Fibroblast of skin of abdomen (primary cell): ENCODE measurements at places on chromosomes 11 and 22.

DNA sequence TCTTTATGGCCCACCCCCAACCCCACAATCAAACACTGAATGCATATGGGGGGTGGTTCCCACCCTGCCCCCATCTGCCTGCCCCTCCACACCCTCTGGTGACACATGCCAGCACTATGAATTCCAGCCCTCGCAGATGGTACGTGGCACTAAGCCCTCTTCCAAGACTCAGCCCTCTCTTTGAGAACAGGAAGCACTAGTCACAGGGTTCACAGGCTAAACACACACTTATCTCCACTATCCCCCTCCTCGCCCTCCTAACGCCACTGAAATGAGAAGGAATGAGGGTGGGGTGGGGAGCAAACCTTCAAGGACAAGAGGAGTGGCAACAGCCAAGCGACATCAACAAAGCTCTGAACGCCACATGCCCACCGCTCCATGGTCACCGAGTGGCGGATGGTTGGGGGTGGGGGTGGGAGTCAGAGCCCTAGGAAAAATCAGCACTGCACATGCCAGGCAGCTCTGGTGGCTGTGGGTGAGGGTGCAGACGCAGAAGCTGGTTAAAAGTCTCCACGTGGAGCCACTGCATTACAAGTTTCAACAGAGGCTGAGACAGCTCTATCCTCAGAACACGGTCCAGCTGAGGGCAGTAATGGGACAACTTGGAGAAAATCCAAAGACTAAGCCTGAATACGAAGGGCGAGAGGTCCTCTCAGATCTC, 33.6 kb downstream of the TMEM184B start:
- DNase-seq = peak; percentile 93

GRCh38 chr22:43570531-43571165, 158.8 kb downstream of the MPPED1 start:
- no peak for DNase-seq

DNA sequence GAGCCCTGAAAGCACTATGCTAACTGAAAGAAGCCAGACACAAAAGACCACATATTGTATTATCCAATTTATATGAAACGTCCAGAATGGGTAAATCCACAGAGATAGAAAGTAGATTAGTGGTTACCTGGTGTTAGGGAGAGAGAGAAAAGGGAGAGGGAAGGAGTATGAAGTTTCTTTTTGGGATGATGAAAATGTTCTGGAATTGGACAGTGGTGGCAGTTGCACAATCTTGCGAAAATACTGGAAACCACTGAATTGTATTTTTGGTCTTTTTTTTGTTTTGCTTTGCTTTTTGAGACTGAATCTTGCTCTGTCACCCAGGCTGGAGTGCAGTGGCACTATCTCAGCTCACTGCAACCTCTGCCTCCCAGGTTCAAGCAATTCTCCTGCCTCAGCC, 63.5 kb downstream of the MRTFA start:
- no peak for DNase-seq

DNA sequence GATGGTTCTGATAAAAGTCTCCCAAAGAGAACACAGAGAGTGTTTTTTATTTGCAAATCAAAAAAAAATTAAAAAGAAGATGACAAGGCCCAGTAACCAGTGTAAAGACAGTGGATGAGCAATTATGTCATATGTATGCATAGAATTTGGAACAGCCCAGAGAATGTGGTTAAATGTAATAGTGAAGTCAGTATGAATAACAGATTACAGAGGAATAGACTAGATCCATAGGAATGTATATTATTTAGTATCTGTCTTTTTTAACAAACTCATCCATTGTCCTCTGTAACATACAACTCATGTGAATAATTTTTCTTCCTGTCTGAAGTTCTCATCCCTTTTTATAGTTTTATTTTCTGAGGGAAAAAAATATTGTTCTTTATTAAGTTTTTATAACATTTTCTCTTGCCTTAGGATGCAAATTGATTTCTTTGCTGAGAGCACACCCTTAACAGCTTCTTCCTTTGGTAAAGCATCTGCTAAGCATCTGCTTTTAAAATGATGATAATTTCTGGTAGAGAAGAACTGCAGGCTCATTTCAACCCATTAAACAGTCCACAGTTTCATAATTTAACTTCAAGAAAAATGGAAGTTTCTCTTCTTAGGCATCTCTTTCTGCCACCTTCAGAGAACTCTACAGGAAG, 266.5 kb upstream of the MTNR1B start:
- peak; percentile 90 for DNase-seq

DNA sequence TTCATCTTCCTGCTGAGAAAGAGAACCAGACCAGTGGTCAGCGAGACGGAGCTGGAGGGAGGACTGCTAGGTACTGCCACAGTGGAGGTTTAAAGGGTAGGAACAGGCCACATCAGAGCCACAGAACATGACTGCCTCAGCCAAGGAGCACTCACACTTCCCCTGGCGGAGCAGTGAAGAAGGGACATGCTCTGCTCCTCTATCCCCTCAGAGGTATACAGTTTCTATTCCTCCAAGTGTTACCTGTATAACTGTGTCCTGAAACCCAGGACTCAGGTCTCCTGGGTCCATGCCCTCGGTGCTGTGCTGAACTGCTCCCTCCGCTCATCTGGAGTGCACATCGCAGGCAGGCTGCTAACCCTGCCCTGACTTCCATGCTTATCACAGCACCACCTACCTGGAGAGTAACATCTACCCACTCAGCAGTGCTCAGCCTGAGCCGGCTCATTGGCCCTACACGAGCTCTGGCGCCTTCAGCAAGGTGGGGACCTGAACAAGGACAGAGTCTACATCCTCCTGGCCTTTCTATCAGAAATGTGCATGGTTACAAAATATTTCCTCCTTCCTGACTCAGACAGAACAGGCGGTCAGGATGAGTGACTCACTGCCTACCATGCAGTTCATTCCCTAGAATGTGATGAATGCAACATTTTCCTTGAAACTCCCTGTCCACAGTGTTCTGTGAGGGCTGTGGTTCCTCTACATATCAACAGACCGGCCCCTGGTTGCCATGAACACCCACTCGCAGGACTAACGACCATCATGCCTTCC, 52.9 kb downstream of the C11orf58 start:
- peak; percentile 93 for DNase-seq

DNA sequence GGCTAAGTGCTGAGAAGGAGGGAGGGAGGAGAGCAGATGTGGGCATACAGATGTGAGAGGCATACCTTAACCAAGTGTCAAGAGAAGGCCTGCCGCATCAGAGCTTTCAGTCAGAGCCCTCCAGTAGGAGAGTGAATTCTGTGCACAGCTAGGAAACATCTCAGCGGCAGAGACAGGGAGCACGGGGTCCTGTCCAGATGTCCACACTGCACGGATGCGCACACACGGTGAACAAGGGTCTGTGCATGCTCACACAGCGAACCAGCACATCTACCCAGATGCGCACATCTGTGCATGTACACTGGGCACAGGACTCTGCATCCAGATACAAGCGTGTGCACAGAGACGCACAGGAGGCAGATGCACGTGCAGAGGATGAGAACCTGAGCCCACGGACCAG, 778.0 kb downstream of the BRD1 start:
- no peak for DNase-seq

GRCh38 chr22:24485608-24486007, 9.5 kb upstream of the UPB1 start:
- DNase-seq = peak; percentile 33

GRCh38 chr11:10208131-10208575, 85.9 kb downstream of the SBF2 start:
- peak; percentile 49 for DNase-seq

DNA sequence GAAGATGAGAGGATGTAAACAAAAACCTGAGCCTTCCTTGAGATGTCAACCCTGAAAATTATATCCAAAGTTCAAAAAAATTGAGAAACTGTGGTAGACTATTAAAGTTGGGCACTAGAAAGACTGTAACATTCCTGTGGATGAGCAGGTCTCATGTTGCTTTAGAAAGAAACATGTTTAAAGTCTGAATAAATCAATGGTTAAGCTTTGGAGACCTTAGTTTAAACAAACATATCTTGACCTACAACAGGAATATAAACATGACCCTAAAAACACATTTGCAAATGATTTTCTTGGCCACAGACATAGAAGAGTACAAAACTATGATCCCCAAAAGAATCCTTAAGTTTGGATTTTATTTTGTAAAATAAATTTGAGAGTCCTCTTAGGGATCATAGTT, 38.1 kb upstream of the PCF11 start:
- no peak for DNase-seq

DNA sequence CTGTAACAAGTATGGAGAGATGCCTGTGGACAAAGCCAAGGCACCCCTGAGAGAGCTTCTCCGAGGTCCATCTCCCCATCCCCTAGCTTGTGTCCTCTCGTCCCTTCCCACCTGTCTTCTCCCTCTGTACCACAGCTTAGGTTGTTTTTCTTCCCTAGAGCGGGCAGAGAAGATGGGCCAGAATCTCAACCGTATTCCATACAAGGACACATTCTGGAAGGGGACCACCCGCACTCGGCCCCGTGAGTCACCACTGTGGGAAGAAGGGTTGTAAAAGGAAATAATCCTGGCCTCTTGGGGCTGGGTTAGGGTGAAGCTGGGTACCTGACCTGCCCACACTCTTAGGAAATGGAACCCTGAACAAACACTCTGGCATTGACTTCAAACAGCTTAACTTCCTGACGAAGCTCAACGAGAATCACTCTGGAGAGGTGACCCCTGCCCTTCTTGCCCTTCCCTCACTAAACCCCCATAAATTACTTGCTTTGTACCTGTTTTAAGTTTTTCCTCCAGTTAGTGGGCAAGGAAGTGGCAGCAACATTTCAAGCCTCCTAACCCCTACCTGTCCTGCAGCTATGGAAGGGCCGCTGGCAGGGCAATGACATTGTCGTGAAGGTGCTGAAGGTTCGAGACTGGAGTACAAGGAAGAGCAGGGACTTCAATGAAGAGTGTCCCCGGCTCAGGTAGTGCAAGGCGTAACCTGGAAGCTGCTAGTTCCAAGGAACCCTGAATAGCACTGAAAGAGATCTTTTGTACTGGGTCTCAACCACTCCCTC, 3.1 kb downstream of the TAF10 start:
- DNase-seq = no peak

DNA sequence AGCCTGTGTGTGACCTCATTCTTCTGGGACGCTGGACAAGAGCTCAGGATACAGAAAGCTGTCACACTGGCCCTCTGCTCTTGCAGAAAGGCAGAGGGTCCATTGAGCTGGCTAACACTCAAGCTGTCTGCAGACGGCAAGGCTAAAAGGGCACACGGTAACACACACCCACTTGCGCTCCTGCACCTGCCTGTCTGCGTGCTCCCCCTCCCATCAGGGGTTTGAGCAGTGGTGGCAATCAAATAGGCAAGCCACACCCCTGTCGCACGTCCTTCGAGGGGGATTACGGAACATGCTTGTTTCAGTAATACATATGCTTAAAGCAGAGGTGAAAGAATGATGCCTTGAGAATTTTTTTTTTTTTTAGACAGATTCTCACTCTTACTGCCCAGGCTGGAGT, 7.1 kb upstream of the QSER1 start:
- no peak for DNase-seq

- DNase-seq = no peak
Observed at GRCh38 chr11:134584001-134584561, 172.0 kb upstream of the B3GAT1 start.

GRCh38 chr11:22730319-22730718, 63.9 kb downstream of the GAS2 start:
- peak; percentile 16 for DNase-seq

GRCh38 chr11:119891055-119891768, 162.2 kb upstream of the NECTIN1 start:
- no peak for DNase-seq

GRCh38 chr11:16825968-16826367, 87.5 kb downstream of the C11orf58 start:
- DNase-seq = no peak

- peak; percentile 80 for DNase-seq
Observed at GRCh38 chr22:27213294-27213693, 555.9 kb downstream of the MIAT start.

DNA sequence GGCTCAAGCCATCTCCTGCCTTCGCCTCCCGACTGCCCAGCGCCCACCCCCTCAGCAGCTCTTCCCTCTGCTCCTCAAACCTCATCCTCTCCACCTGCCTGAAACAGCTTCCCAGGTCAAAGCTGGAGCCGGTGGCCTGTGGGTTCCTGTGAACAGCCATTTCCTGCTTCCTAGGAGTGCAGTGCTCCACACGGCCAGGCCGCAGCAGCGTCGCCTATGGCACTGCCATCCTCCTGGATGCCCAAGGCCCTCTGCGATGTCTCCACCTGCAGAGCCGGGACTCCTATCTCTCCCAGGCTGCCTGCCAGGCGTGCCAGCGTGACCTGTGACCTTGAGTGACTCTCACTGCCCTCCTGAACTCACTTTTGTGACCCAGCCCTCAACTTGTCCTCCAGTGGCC, 24.6 kb downstream of the PPM1F start:
- no peak for DNase-seq

DNA sequence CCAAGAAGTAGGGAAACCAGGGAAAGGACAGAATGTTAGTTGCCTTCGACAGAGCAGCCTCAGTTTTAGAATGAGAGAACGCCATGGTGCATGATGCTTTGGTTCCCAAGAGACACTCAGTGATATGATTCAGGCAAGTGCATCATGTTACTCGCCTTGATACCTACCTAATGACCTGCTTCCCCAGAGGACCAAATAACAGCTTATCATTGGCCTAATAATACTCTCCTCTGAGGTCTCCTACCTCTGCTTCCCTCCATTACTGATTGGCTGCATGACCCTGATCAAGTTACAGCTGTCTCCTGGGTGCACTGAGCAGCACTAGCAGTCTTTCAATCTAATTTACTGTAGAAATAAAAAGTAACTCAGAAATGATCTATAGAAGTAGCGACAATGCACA, 979.7 kb upstream of the FAT3 start:
- no peak for DNase-seq

DNA sequence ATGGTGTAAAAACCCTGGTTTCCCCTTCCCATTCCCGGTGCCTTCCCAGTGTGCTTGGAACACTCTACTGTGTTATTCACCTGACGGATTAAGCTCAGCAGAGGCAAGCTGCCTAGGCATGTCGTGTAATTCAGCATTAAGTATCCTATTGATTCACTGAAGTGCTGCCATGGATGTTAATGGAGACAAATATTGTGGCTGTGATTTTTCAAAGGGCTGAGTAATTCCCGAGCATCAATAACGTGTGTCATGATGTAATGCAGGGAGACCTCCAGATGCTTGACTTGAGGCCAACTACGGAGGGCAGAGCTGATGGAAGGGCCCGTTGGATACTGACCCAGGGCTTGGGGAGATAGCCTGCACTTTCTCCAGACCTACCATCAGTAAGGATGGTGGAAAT, 269.0 kb downstream of the ST3GAL4 start:
- DNase-seq = peak; percentile 67

GRCh38 chr11:114478768-114479167, 39.5 kb downstream of the REXO2 start:
- DNase-seq = peak; percentile 8

DNA sequence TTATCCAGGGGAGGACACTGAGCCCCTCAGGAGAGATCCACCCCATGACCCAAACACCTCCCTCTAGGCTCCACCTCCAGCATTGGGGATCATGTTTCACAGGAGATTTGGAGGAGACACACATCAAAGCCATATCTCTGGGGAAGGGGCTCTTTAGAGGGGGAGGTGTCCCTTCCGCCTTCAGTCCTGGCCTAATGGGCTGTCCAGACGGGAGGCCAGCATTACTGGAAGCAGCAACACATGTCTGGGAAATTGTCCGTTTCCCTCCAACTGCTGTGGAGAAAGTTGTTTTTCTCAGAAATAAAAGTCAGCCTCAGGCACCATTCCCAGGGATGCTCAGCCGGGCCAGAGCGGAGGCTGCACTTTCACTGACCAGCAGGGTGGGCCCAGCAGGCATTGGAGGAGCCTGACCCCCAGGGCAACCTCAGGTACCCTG, 9.5 kb downstream of the CACNA1I start:
- no peak for DNase-seq

GRCh38 chr11:95592471-95592870, 197.1 kb downstream of the FAM76B start:
- peak; percentile 59 for DNase-seq
